ENCODE measurements at places on chromosomes 16 and 17. TPM values are rescaled to one million over a fixed set of nuclear protein-coding genes. Genes with fewer than 3 reads are reported as not detected.

DNA sequence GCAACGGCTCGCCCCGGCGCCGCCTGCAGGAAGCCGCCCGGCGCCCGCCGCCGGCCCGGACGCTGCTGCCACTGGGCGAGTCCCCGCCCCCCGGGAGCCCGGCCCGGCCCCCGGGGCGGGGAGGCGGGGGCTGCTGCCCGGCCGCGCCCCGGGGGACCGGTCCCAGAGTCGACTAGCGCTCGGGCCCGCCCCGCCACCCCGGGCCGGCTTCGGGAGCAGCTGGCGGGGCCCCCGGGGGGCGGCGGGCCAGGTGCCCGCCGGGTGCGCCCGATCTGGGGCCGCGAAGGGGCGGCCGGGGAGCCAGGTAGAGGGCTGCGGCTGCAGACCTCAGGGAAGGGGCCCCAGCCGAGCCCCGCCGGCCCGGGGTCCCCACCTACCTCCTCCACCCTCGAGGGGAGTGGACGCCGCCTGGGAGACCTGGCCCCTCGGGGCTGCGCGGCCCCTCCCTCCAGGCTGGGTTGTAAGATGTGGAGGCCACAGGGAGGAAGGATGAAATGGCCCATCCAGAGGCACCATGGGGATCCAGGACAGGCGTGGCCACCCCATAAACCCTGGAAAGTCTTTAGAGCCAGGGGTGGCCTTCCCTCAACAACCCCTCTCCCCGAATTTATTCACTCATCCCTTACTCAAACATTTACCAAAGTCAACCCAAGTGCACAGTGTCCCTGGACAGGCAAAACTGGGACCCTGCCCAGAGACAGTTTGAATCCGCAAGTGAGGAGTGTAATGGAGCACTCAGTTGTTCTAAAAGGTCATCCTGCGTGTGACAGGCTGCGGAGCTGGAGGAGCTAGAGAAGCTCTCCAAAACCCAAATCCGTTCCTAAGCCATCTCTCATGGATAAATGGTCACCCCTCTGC is at the start of gene CDYL2:
TSS of gene CDYL2 (minus strand) at position 73 of the 858 bp plus-strand sequence. CDS start 425 bp downstream, outside the sequence.
- DNase-seq: no peak

DNA sequence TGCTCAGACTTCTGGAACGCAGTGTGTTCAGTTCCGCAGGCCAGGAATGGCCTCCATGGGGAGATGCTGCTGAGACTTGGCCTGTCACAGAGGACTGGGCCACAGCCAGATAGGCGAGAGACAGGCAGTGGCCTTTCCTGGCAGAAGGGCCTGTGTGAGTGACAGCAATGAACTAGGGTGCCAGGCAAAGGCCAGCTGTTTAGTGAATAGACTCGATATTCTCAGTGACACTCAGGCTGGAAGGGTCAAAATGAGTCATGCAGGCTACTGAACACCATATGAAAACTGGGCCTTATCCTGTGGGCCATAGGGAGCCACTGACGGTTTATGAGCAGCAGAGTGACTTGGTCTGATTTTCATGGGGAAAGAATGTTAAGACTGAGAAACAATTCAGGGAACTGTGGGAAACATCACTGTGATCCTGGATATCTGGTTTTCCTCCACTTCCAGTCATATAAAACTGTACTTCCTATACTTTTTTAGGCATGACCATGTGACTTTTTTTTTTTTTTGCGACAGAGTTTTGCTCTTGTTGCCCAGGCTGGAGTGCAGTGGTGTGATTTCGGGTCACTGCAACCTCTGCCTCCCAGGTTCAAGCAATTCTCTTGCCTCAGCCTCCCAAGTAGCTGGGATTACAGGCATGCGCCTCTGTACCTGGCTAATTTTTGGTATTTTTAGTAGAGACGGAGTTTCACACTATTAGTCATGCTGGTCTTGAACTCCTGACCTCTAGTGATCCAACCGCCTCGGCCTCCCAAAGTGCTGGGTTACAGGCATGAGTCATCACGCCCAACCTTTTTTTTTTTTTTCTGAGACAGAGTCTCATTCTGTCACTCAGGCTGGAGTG is 5.2 kb upstream of the NUBP1 start:
- no peak for DNase-seq

GRCh38 chr17:33968350-33969044 is 286.6 kb upstream of the CCL2 start:
- no peak for DNase-seq

KREMEN2 gene
- 18.8 TPM for total RNA-seq

DNA sequence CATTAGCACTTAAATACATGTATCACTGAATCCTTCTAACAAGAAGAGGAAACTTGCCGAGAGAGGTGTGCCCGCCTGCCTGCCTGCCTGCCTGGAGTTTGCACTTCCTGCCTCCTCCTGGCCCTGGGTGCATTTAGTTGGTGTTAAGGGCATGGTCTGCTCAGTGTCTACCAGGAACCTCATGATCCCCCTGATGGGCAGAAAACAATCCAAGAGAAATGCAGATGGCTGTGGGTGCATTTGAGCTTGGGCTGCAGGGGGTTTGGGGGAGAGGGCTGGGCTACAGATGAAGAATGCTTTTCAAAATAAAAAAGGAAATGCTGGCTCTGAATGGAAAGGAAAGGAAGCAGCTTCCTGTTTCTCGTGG is 10.1 kb downstream of the KSR1 start:
- no peak for DNase-seq

NTN1 gene
- 15.9 TPM for total RNA-seq

GRCh38 chr17:79627184-79627765 is 16.4 kb upstream of the RBFOX3 start:
- DNase-seq: no peak

- no peak for DNase-seq
Measured at GRCh38 chr16:25121824-25122600, 10.5 kb downstream of the LCMT1 start.

DNA sequence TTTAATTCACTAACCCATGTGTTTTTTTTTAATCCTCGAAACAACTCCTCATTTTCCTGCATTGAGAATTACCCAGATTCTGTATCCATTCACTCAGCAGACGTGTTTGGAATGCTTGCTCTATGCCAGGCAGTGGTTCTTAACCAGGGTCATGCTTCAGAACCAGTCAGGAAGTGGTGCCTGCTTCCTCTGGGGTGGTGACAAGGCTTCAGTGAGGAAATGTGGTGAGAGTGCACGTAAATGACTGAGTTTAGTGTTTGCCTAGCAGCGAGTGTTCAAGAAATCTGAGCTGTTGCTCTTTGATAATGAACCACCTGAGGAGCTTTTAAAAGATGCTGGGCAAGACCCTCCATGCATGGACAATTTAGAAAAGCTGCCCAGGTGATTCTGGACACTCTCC is 9.9 kb downstream of the ZFP90 start:
- DNase-seq: no peak

RASL10B gene
- total RNA-seq: 0.49 TPM

GRCh38 chr17:37844158-37844976 is 79.8 kb upstream of the TBC1D3K start:
- DNase-seq: no peak

SDR42E2 gene
- total RNA-seq: not detected

FLOT2 gene
- total RNA-seq: 18.7 TPM

TPSAB1 gene
- total RNA-seq: 11.6 TPM

GRCh38 chr16:53094013-53094630 is 39.3 kb downstream of the CHD9 start:
- DNase-seq: no peak

GP1BA gene
- 0.10 TPM for total RNA-seq

- DNase-seq: no peak
Measured at GRCh38 chr16:11675561-11676511, 7.6 kb downstream of the SNN start.

GRCh38 chr16:30112197-30113030 is 923 bp downstream of the GDPD3 start:
- DNase-seq: no peak

DNA sequence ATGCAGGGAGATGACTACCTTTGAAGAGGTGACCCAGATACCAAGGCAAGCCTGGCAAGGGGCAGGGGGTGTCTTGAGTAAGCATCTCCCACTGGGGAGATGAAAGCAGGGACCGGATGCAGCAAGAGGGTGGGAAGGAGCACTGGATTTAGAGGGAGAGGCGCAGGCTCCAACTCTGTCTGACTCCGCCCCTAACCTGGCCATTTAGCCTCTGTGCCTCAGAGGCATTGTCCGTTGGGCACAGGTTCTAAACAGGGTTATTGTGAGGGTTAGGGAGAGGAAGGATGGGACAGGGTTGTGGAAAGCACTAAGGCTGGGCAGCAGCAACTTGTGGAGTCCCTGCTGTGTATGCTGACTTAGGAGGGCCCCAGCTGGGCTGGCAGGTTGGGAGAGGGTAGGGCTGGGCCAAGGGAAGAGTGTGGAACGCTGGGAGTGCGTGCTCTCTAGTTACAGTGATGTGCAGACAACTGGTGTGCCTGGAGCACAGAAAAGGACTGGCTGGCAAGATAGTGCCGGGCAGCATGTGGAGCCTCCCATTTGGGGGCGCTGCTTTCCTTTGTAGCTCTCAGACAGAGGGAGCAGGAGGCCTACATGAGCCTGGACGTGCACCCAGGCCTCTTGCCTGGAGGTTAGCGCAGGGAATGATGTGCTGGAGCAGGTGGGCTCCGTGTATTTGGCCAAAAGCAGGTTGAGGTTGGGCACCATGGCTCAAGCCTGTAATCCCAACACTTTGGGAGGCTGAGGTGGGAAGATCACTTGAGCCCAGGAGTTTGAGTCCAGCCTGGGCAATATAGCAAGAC is 26.2 kb downstream of the TBX2 start:
- DNase-seq: no peak

DNA sequence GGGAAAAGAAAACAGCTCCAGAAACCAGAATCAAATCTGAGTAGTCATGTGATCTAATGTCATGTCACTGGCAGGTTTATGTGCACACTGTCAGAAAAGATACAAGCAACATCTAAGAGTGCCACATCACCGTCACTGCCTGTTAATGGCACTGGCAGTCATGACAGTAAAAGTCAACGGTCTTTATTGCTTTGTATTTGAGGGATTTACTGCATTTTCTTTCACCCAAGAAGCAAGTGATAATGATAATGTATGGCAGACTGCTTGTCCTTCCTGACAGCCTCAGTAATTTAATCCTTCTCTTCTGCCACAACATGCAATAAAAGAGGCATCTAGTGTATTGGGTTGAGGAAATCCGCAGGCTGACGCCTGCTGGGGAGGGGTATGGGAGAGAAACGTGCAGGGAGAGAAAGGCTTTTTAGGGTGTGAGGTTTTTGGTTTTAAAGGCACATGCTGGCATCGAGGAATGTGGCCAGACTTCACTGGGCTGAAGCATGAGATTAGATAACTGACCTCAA is 92.4 kb downstream of the RPGRIP1L start:
- DNase-seq: no peak

DNA sequence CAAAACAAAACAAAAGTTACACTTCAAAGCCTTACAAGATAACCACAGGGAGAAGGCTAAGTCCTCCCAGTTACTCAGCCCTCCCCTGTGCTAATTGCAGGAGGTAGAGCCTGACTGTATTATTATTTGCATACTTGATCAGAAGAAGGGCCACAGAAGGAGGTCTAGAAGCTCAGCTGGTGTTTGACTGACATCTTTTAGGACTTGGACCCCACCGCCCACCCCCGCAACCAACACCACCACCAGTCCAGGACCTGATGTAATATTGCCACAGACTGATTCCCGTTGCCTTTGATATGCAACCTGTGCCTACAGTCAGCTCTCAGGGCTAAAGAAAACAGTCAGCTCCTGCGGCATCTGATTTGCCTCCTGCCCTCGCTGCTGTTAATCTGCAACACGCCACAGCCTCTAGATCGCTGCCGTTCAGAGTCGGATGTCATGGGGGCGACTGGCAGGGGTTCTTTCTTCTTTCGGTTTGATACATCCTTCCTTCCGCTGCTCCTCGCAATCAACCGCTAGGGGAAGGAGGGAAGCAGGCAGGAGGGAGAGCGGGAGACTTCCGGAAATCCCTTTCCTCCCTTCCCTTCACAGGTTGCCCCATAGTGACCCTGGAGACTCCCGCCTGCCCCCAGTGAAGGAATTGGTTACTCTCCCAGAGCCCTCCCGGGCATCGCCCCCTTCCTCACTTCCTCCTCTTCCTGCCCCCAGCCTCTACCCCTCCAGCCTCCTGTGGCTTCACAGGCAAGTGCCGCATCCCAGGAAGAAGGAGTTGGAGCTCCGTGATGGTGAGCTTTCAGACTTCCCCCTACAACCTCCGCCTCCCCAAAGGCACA is 90.5 kb upstream of the SOX9 start:
- peak; percentile 43 for DNase-seq

MYH11 gene
- 23.3 TPM for total RNA-seq

GRCh38 chr17:31068291-31068690 is 26.5 kb upstream of the NF1 start:
- DNase-seq: no peak

DNA sequence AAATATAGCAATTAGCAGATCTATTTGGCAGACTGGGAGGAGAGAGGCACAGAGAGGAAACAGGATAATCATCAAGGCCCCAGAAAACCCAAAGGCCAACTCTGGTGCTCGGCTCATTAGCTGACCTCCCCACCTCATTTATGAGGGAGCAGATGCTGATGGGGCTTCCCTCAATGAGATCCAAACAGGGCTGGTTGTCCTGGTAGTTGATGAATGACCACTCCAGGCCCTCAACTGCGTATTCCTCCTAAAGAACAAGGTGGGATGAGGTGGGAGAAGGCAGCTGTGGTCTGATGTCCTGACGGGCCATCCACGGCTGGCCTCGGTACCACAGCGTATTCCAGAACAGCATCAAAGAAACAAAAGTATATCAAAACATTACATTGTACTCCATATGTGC is 20.8 kb downstream of the ZNHIT3 start:
- DNase-seq: no peak

- DNase-seq: no peak
Measured at GRCh38 chr16:86037999-86038925, 139.3 kb downstream of the IRF8 start.

C17orf50 gene
- not detected for total RNA-seq

DNA sequence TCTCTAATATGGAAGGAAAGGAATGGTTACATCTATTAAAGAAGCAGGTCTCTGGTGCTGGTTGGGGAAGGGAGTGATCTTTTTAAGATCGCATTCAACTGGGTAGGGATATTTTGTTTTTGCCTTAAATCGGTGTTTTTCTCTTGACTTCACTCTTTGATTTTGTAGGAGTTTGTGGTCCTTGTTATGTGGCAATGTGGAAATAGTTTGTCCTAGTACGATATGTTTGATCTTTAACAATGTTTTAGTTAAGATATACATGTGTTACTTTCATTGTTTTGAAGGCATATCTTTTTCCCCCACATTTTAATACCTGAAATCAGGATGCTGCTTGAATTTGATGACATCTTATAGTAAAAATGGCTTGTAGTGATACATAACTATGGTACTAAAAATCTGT is 8.7 kb downstream of the GGNBP2 start:
- no peak for DNase-seq

- peak; percentile 88 for DNase-seq
Measured at GRCh38 chr17:71975331-71975801, 145.5 kb upstream of the SOX9 start.
